ENCODE measurements at places on chromosomes 11 and 22.

- no peak for DNase-seq
Observed at GRCh38 chr11:15720460-15720859, 605.7 kb downstream of the INSC start.

DNA sequence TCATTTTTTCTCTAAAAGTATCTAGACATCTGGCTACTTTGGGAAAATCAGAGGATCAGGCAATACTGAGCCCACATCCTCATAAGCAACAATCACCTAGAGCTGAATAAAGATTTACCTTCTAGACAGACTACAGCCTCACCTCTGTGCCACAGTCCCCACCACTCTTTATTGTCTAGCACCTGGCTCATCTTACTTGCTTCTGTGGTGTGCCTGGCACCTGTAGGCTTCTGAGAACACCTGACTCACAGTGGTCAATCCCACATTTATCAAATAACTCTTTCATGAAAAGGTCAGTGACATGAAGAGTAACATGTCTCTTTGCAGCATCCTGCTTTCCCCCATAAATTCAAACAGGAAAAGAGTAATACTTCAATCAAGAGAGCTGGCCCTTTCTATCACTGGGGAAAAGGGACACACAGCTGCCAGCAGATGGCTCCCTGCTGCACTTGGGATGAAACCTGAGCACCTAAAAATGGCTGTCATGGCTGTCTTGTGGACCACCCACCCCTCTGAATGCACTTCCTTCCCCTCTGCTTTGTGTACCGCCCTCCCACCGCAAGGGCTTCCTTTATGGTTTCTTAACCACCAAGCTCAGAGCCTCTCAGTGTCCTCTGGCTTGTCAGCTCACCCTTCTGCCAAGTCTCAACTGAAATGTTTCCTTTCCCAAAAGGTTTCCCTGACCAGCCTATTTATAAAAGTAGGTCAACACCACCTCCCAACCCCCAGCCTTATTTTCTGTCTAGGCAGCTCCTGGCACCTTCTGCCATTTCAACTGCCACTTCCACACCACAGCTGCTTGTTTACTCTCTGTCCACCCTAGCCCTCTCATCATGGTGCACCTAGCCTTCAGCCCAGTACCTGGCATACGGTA is 9.3 kb downstream of the TFIP11 start:
- peak; percentile 18 for DNase-seq

DNA sequence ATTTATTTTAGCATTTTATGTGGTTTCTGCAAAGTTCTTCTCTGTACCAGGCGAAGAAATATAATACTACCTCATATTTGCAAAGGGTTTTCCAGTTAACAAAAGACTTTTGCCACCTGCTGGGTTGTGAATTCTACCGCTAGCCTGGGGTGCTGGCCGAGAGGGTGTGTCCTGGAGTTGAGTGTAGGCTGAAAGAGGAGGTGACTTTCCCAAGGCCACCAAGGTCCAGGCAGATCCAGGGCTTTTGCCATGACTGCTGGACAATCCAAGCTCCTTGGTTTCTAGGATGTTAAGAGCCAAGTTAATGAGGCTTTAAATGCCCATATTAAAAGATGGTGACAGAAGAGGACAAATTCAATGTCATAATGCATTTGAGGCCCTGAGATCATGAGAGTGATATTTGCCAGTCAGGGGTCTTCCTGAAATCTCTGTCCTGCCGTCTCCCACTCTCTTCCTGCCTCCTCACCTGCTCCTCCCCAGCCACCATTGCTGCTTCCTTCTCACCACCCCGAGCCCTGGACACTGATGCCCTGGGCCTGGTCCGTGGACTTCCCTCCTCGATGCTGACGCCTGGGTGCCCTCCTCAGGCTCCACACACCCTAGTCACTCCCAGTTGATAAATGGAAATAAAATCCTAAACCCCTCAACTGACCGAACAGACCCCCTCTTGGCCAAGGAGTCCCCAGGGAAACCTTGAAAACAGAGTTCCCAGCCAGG is 825.6 kb downstream of the TBC1D22A start:
- no peak for DNase-seq

DNA sequence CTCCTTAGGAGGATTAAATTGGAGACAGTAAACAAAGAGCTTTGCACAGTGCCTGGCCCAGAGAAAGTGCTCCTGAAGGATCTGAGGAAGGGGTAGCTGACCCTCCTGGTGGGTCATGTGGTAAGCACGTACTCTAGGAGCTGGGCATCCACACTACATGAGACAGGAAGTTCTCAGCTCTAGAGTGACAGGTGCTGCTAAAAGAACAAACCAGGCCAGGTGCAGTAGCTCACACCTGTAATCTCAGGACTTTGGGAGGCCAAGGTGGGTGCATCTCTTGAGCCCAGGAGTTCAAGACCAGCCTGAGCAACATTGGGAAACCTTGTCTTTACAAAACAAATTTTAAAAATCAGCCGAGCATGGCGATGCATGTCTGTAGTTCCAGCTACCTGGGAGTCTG is 13.1 kb downstream of the SLC43A1 start:
- no peak for DNase-seq

- no peak for DNase-seq
Observed at GRCh38 chr11:65439331-65440181, 17.0 kb downstream of the NEAT1 start.

DNA sequence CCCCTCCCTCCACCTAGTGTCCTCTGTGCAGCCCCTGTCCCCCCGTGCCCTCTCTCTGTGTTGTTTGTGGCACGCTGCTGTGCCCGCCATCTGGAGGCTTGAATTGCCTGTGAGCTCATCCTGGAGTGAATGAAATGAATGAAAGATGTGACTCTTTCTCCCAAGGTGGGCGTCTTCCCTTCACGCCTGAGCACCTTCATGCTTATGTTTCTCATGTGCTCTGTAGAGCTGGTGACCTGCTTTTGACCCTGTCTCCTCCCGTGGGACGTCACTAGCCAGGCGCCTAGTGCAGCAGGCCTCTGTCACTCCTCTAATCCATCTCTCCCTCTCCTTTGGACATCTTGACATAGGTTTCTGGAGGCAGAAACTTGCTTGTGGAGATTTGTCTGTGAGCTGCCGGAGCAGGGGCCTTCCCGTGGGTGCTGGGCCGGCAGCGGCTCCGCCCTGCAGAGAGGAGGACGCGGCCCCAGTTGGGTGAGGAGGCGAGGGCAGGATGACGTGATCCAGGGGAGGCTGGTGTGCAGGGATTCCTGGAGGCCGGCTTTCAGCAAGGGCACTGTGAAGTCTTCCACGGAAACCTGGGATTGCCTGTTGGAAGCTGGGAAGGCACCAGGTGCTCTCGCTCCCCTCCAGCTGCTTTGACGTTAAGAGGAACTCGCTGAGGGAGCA is 40.6 kb downstream of the MUC6 start:
- no peak for DNase-seq

- DNase-seq = no peak
Observed at GRCh38 chr11:79184285-79184684, 256.5 kb downstream of the TENM4 start.

DNA sequence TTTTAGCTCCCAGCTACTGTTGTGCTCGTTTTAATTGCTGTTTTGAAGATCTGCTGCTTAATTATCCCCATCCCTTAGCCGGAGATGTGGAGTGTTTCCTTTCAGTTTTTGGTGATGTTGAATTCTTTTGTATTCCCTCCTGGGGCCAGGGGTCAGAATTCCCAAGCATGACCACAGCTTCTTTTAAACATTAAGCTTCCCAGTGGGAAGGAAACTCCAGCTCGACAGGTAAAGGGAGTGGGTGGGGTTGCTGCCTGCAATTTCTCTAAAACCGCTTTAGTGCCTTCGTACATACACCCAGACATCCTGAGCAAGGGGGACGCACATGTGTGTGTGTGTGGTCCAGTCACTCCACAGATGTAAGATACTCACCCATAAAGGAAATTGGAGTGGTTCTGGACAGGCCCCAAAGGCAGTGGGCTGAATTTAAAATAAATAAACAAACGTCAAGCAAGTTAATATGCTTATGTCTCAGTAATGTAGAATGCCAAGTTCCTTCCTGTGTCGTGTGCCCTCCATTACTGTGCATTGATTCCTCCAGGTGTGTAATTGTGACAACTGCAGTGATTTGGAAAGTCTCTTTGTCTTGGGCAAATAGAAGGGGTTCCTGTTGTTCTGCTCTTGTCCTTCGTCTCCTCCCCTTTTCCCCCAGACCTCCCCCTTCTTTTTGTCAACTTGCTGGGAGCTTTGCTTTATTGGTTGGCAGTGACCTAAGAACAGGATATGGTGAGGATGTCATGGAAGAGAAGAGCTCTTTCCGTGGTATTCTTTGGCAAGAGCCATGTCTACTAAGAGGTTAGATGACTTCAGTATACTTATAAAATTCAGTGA is 19.2 kb upstream of the ADSL start:
- no peak for DNase-seq

GRCh38 chr22:38071421-38072321 is 12.3 kb downstream of the SLC16A8 start:
- DNase-seq = no peak
